ENCODE measurements at places on chromosomes 7 and 10.

DNA sequence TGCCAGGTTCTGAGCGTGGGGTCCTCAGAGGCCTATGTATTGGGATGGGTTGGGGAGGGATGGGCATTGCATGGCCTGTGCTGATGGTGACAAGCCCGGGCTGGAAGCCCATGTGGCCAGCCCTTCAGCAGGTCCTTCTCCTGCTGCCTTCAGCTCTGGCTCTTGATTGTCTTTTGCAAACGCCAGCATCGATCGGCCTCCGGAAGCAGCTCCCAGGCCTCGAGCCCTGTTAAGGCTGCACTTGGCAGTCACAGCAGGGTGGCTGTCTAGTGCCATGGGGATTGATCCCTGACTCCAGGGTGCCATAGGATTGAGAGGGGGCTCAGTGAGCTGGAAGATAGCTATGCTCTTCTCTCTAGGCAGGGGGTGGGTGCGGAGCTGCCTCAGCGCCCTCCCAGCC lies 51.4 kb downstream of the CDH23 start:
- no peak for DNase-seq

DNA sequence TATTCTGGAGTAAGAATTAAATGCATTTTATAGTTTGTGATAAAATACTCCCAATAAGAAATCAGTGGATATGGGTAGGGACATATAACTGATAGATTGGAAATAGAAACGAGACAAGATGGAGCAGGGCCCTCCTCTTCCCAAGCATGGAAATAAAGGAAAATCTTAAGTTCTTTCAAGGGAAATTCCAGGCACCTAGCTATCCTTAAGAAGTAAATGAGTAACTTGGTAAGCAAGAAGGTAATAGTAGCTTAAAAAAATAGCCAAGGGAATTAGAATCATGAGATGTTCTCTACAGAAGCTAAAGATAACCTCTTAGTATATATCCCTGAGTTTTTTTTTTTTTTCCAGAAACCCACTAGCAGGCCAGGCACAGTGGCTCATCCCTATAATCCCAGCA lies 105.5 kb upstream of the FAM3C start:
- no peak for DNase-seq

- no peak for DNase-seq
These were observed 51.6 kb upstream of the PAX2 start for GRCh38 chr10:100693821-100694220.

DNA sequence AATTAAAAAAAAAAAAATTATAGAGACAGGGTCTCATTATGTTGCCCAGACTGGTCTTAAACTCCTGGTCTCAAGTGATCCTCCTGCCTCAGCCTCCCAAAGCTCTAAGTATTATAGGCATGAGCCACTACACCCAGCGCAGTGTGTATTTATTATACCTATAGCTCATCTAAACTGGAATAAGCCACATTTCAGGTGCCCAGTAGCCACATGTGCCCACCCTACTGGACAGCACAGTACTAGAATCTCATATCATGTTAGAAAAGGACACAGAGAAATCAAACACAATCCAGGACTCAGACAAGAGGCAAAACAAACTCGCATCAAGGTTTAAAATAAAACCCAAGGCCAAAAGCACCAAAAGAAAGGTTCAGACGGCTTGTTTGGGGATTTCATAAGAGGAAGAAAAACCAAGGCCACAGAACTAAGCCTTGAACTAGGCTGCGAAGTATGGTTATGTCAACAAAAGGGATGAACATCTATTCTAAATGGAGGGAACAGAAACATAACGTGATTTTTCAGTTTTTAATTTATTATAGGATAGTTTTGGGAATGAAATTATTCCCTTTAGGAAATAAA lies 32.3 kb downstream of the SLC16A9 start:
- DNase-seq, result no peak

DNA sequence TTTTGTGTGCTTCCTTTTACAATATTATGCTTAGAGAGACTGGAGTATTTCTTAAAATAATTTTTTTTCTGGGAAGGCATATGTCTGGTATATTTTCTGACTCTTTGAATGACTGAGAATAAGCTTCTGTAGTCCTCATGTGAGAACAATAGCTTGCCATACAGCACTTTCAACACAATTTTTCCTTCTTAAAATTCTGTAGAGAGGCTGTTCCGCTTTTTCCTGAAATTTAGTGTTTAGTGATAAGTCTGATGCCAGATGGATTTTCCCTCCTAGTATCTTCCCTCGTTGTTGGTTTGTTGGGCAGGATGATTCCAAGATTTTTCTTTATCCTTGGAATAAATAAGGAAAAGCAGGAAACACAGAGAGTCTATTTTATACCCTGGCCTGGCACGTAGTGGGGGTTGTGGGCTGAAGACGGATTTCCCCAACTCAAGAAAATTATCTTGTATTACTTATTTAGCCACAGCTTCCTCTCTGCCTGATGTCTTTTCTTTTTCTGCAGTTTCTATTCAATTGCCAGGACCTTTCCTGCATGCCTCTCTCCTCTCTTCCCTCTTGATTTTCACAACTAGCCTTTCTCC lies 111.2 kb downstream of the AOAH start:
- DNase-seq, result no peak

GRCh38 chr7:75690121-75690523 lies 48.6 kb downstream of the HIP1 start:
- no peak for DNase-seq

GRCh38 chr7:27793780-27794179 lies 53.8 kb downstream of the TAX1BP1 start:
- DNase-seq, result peak; percentile 31

- DNase-seq, result no peak
These were observed 63.8 kb downstream of the ATAD1 start for GRCh38 chr10:87753995-87754866.

GRCh38 chr7:19062216-19062615 lies 55.2 kb downstream of the TWIST1 start:
- DNase-seq, result no peak

GRCh38 chr7:28811701-28812430 lies 146.3 kb downstream of the TRIL start:
- no peak for DNase-seq

GRCh38 chr10:131332821-131333220 lies 21.3 kb upstream of the TCERG1L start:
- DNase-seq, result no peak

GRCh38 chr7:146414373-146414772 lies 297.8 kb downstream of the CNTNAP2 start:
- no peak for DNase-seq

- no peak for DNase-seq
These were observed 17.6 kb downstream of the ZDHHC6 start for GRCh38 chr10:112429147-112429546.

- peak; percentile 4 for DNase-seq
These were observed 142.0 kb upstream of the MALRD1 start for GRCh38 chr10:18906636-18907035.

GRCh38 chr7:101588131-101588935 lies 40.8 kb downstream of the MYL10 start:
- peak; percentile 20 for DNase-seq

- peak; percentile 4 for DNase-seq
These were observed 804 bp downstream of the TMEM106B start for GRCh38 chr7:12211711-12212485.

- DNase-seq, result no peak
These were observed 359.0 kb upstream of the NPSR1 start for GRCh38 chr7:34299066-34299465.

- DNase-seq, result no peak
These were observed 15.4 kb downstream of the TECTB start for GRCh38 chr10:112298581-112298980.

DNA sequence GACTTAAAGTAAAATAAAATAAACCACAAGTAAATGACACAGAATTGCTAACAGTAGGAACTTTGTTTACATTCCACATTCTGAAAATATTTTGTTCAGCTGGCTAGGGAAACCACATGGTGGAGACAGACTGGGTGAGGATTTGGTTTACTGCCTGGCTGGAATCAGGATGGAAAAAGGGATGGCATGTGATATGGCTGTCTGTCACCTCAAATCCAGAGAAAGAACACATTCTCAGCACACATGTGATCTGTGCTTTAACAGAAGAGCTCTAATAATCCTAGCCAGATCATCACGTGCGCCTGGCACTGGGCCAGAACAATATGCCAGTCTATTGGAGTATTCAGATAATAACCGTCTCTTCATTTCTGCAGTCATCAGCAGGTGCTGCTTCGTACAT lies 90.9 kb upstream of the PIP4K2A start:
- peak; percentile 68 for DNase-seq

- DNase-seq, result no peak
These were observed 62.4 kb upstream of the DOCK1 start for GRCh38 chr10:126842836-126843235.

DNA sequence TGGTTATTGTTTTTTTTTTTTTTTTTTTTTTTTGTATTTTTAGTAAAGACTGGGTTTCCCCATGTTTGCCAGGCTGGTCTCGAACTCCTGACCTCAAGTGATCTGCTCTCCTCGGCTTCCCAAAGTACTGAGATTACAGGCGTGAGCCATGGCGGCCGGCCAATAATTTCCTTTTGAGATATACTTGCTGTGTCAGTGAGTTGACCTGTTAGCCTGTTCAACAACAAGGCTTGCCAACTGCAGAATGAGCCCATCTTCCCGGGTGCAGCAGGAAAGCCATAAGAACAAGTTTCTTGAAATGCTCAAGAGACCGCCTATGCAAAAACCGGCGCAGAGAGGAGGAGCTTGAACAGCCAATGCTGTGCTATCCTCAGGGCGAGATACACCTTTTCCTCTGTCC lies 112.5 kb downstream of the PRPF18 start:
- no peak for DNase-seq

GRCh38 chr7:148245381-148245780 lies 345.2 kb upstream of the C7orf33 start:
- no peak for DNase-seq

DNA sequence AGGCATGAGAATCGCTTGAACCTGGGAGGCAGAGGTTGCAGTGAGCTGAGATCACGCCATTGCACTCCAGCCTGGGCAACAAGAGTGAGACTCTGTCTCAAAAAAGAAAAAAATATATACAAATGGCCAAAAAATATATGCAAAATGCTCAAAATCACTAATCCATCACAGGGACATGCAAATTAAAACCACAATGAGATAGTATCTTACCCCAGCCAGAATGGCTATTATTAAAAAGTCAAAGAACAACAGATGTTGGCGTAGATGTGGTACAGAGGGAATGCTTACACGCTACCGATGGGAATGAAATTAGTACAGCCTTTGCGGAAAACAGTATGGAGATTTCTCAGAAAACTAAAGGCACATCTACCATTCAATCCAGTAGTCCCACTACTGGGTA lies 17.4 kb downstream of the SNX8 start:
- DNase-seq, result no peak

GRCh38 chr7:50761713-50762112 lies 21.0 kb downstream of the GRB10 start:
- no peak for DNase-seq

GRCh38 chr10:7687228-7687907 lies 15.7 kb upstream of the ITIH2 start:
- DNase-seq, result peak; percentile 87

GRCh38 chr10:29268011-29268410 lies 20.9 kb upstream of the LYZL1 start:
- no peak for DNase-seq

Data from fibroblast of skin of abdomen (primary cell).